NCI-H1436 (cell line): ENCODE measurements at places on chromosomes 3 and 15.

GRCh38 chr3:61646851-61647525 lies 85.6 kb downstream of the PTPRG start:
- no peak for DNase-seq

GRCh38 chr3:17355591-17355990 lies 386.8 kb downstream of the TBC1D5 start:
- DNase-seq: no peak

- DNase-seq: no peak
Measured at GRCh38 chr3:114441386-114441785, 147.6 kb downstream of the TIGIT start.

- DNase-seq: no peak
Measured at GRCh38 chr15:83766339-83766738, 112.4 kb downstream of the ADAMTSL3 start.

DNA sequence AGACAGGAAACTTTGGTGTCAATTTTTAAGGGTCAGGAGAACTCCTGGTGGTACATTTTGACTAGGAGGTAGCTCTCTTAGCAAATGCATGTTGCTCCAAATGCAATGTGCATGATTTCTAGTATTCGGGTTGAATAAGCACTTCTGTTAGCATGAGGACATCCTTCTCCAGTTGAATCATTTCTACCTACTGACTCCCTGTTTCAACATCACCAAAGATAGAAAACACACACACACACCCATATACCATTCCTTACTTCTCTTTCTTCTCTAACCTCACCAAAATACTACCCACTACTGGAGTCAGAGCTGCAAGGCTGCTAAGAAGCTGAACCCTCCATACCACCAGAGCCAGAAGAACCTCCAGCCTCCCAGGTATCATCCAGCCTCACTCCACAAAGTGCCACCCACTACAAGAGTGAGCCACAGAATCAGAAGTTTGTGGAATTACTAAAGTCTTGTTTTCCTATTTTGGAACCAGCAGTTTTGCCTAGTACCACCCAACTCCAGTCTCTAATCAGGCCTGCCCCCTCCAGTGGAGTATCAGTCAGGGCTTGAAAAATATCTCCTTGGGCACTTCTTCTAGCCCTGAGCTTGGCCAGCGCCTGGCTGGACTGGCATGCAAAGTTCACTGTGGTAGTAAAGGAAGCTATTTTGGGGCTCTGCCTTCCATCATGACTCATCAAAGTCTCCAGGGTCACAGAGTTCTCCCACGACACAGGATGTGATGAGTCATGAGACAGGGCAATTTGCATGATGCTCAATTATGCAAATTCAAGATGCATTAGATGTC lies 110.3 kb downstream of the CYP19A1 start:
- DNase-seq: peak; percentile 21

DNA sequence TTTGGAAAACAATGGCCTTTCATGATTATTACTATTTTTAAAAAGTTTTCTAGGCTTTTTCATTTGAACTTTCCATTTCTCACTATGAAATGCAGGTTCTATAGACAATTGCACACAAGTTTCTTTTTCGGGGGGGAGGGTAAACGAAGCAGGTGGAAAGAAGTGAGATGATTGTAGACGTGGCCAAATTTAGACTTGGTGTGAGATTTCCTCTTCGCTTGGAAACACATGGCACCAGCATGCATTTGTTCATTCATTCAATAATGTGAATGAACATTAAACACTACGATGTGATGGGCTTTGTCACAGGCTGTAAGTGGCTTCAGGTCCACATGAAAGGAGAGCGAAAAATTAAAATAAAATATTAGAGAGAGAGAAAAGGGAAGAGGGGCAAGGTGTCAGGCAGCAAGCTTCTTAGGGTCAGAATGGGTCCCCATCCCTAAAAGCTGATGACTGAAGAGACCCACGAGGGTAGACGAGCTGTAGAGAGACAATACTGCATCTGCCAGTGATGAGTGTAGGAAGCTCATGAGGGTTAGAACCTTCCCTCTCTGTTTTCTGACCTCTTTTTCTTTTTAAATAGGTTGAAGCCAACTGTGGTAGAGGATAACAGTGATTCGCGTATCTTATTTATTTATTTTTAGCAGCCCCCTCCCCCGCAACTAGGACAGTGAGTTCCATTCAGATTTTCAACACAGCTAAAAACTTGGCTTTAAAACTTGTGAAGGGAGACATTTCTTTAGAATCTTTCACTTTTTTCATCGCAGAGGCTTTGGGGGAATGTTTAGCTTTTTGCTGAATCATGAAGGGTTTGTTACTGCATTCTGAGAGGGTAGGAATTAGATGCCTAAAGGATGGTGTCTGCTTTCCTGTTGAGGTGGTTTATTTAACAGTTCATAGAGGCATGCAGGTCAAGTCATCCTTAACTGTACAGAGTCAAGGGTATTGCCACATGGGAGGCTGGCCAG lies 36.2 kb downstream of the GAP43 start:
- DNase-seq: no peak

- no peak for DNase-seq
Measured at GRCh38 chr3:16402451-16402850, 111.0 kb downstream of the RFTN1 start.

DNA sequence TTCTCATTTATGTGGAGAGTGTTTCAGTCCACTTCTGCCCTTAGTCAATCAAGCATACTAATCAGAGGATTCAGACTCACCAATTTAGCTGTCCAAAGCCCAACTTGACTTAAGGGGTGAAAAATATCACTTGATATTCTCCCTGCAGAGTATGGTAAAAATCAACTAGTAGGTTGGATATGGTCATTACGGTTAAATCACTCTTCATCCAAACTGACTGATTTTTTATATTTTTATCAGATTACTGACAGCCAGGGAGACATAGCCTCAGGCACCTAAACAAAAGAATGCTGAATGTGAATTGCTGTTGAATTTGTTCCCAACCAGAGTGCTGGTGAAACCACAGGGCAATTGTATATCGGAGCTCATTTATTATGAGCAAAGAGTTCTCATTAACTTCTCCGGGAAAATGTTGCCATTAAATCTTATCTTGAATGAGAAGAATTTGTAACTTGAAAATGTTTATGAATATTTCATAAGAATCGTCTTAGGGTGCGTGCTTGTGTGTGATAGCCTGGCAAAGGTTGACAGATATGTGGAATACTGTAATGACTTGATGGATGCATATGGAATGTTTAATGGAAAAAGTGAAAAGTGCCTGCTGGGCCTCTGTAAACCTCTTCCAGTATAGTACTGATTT lies 411.2 kb downstream of the NAALADL2 start:
- peak; percentile 84 for DNase-seq
